Type B pancreatic cell (in vitro differentiated cells): ENCODE measurements at places on chromosomes 3 and 15.

DNA sequence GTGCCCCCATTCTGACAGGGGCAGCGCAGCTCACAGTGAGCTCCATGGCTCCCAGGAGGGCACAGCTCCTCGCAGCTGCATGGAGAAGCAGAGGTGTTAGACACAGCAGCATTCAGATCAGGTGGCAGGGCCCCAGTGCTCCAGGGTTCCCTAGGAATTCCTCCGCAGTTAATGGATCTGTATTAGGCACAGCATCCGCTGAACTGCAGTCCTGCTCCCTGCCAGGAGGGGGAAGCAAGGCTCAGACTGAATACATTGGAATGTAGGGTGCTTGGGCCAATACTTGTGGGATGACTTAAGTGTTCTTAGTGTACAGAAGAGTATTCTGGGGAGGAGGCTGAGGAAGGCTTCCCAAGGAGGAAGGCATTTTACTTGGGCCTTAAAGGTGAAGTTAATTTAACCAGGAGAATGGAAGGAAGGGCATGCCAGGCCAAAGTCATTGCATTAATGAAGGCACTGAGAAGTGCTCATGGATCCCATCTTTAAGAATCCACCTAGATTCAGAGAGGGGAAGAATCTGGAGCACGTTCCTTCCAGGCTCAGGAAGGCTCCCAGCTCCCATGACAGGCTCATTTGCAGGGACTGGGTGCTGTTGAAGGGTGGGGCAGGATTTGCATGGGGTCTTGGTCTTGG, 111.6 kb downstream of the RAB11A start:
- no peak for DNase-seq

- no peak for DNase-seq
Measured at GRCh38 chr3:31404871-31405270, 127.9 kb upstream of the STT3B start.

GRCh38 chr3:14216257-14217048, 37.8 kb downstream of the LSM3 start:
- DNase-seq: no peak

- DNase-seq: no peak
Measured at GRCh38 chr3:143531101-143531500, 317.2 kb downstream of the SLC9A9 start.

DNA sequence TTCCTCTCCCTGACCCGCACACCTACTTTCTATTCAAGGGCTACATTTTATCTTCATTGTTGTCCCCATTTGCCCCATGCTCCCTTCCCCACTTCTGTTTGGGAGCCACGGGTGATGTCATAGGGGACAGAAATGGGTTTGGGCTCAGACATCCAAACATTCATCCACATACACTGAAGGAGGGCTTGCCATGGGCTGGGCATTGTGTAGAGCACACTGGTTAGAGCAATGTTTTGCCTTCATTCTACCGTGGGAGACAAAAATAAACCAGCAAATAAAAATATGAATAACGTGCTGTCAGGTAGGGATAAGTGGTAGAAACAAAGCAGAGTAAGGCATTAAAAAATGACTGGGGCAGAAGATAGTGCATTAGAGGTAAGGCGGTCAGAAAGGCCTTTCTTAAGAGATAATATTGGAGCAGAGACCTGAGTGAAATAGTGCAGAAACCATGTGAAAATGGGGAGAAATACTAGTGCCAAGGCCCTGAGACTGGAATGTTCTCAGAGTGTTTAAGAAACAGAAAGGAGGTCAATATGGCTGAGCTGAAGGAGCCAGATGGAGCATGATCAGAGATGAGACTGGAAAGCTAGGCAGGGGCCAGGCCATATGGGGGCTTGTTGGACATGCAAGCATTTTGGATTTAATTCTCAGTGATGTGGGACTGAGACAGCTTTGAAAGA, 40.9 kb upstream of the CLSTN2 start:
- DNase-seq: no peak

GRCh38 chr3:188747489-188747888, 424.3 kb upstream of the TPRG1 start:
- DNase-seq: no peak

DNA sequence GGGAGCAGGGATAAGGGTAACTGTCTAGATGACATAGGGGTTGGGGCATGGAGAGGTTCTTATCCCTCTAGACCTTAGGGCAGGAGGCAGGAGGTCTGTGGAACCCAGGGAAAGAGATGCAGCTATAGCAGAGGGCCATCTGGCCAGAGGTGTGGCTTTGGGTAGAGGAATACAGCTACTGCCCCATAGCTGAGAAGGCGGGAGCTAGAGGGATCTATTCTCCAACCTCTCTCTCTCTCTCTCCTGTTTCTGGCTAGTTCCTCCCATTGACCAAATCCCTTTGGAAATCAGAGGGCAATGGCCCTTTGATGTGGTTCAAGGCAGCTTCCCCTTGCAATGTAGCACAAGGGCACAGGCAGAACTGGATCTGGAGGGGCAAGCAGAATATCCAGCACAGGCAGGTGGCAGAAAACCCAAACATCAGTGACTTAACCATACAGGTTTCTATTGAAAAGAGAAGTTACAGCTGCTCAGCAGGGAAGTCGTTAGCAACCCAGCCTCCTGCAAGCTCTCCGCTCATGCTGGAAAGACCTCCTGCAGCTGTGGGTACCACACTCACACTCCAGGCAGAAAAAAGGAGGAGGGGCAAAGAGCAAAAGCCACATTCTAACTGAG, 22.3 kb upstream of the LMOD3 start:
- DNase-seq: no peak

GRCh38 chr15:90305932-90306331, 40.5 kb downstream of the NGRN start:
- no peak for DNase-seq

GRCh38 chr3:193544289-193544688, 10.4 kb downstream of the ATP13A4 start:
- DNase-seq: no peak

- DNase-seq: peak; percentile 47
Measured at GRCh38 chr15:100168787-100169186, 173.0 kb downstream of the ADAMTS17 start.

- no peak for DNase-seq
Measured at GRCh38 chr3:189638276-189639031, 7.3 kb downstream of the TP63 start.

GRCh38 chr15:74725845-74726773, 781 bp upstream of the CYP1A1 start:
- DNase-seq: peak; percentile 77

DNA sequence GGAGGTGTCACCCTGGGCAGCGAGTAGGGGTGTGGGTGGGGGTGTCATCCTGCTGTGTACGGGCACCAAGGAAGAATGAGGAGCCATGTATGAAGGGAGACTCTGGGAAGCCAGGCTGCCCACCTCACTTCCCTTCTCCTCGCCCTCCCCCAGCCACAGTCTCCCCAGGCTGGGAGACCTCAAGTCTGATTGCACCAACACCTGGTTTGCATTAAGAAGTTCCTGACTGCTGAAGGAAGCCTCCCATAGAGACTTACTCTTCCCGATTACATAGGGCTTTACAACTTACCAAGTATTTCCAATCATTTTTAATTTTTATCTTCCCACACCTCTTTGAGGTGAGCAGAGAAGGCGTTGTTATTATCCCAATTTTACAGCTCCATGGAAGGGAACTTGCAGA, 29.5 kb upstream of the SMAD3 start:
- no peak for DNase-seq

DNA sequence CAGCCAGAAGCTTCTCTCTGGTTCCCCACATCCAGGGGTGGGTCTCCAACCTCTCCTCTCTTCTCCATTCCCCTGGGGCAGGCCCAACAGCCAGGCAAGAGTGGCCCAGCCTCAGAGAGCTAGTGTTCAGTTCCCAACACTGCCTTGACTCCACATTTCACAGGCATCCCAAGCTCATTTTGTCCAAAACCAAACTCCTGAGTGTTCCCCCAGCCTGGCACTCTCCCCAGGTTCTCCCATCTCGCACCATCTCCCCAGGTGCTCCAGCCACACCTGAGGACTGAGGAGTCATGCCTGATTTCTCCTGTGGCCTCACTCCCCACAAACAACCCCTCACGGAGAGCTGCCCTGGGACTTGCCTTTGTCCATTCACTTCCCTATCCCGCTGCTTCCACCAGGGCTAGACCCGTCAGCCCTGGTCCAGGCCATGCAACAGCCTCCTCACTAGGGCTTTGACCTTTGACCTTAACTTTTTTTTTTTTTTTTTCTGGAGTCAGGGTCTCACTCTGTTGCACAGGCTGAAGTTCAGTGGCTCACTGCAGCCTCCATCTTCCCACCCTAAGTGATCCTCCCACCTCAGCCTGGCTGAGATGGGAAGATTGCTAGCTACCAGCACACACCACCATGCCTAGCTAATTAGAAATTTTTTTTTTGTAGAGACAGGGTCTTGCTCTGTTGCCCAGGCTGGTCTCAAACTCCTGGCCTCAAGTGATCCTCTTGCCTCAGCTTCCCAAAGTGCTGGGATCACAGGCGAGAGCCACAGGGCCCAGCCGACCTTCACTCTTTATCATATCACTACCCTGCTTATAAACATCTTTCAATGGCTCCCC, 3.9 kb upstream of the CSK start:
- DNase-seq: no peak

DNA sequence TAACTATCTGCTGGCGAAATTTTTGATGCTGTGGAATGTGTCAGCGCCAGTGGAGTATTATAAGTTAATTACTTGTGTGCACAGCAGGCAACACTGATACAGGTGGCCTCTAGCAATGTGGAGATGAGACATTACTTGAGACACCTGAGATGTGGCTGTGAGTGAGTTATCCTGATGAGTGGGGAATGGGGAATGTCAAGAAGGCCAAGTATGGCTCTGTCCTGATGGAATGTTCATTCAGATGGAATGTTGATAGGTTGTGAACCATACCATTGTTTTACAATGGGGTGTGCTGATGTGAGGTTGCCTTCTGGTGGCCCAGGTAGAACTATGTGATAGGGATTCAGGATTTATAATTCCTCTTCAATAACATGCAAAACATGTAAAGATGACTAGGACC, 404.8 kb downstream of the PTPRG start:
- DNase-seq: no peak

DNA sequence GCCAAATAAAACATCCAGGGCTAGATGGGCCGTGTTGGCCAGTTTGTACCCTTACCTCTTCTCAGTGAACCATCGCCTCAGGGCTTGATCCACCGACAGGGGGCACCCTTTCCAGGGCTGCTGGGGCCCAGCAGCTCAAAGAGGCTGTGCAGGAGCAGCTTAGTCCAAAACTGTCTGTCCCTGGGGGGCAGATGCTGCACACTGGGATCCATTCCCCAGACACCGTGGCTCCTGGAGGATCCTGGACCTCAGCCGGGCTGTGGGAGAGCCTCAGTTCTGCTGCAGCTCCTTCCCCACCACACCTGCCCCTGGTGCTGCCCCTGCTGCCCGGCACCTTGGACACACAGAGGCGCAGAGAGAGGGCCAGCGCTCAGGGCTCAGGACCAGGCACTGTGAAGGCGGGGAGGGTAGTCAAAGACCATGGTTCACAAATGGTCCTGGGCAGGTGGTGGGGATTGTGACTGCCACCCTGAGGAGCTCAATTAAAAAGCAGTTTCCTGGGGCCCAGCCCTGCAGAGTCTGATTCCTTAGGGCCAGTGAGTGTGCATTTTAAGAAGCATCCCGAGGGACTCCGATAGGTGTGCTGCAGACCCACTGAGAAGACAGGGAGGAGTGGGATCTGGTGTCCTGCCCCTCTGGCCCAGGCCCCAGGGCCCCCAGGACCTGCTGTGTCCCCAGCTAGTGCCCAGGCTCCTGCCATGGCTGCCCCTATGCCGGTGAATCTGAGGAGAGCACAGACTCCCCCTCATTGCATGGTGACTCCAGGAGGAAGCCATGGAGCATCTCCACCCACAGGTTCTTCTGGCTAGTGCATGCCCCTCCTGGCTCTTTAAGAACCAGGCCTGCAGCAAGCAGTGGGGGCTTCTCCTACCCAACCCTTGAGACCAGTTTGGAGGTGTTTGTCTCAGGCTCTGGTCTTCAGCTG, 86.5 kb upstream of the PRR20G start:
- DNase-seq: no peak

DNA sequence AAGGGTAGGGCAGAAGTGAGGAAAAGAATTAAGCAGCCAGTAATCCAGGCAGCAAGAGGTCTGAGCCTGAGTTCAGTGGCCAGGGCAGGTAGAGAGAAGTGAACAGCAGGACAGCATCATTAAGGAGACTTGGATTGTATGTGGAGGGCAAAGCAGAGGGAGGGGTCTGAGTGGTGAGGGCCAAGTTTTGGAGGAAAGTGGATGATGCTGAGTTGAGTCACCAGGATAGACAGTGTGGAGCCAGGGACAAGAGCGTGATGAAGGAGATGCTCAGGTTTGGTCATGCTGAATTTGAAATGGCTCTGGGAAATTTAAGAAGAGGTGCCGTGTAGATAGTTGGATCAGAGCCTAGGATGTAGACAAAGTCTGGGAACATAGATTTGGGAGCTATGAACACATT, 93.1 kb downstream of the ARHGEF26 start:
- DNase-seq: no peak

GRCh38 chr3:53169045-53169831, 8.2 kb downstream of the PRKCD start:
- no peak for DNase-seq

GRCh38 chr15:91407269-91407889, 307.3 kb downstream of the SV2B start:
- DNase-seq: no peak

DNA sequence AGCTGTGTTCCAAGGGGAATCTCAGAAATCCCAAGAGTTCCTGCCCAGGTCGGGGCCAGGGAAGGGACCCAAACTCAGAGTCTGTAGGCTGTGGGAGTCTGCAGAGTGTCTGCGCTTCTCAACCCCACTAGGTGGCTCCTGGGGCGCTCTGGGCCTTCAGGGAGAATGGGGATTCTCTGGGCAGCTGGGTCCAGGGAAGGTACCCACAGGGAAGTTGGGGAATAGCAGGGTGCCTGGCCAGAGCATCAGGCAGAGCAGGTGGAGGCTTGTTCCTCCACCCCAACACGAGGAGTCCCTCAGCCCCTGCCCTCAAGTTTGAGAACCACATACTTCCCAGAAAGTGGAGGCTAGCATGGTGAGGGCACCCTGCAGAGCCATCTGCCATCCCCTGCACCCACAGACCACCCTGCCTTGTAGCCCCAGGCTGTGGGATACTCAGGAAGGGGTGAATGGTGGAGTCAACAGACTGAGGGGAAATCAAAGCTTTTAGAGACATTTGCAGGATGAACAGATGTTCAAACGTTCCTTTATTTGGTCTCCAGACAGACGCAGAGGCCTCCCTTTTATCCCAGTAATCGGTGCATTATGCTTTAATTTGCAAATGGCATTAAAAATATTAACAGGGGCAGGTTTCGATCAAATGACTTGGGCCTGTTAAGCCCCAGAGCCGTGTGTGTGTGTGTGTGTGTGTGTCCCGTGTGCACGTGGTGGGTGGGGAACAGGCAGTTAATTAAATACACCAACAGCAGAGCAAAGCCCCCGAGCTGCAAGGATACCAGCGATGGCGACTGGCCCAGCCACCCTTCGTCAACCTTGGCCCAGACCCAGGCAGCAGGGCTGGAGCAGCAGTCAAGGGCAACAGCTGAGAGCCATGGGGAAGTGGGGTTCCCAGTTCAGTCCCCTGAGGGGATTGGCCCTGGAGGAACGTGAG, 57.7 kb downstream of the DNAJB8 start:
- DNase-seq: no peak

- no peak for DNase-seq
Measured at GRCh38 chr3:50655009-50655830, 19.5 kb upstream of the DOCK3 start.

GRCh38 chr15:93029836-93030429, 59.1 kb downstream of the RGMA start:
- DNase-seq: peak; percentile 56

GRCh38 chr3:153591561-153592245, 429.7 kb downstream of the RAP2B start:
- DNase-seq: no peak

GRCh38 chr3:18791182-18791581, 357.1 kb upstream of the KCNH8 start:
- DNase-seq: no peak
